Retina (tissue), 1 donor: ENCODE measurements at places on chromosomes 4 and X.
A peak's percentile ranks its signal among the peaks of the same experiment; 100 is the strongest.

DNA sequence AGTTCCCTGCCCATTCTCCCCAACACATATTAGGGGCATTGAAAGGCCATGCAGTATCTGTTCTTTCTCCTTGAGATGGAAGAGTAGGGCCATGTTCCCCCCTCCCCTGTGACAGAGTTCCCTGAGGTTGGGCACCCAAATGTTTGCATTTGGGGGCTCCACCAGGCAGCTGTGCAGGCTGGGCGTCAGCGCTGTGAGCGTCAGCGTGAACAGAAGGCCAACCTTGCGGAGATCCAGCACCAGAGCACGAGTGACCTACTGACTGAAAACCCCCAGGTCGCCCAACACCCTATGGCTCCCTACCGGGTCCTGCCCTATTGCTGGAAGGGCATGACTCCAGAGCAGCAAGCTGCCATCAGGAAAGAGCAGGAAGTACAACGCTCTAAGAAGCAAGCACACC is 3.9 kb downstream of the HSD17B10 start:
- no peak for DNase-seq

- DNase-seq: no peak
These were observed 177.4 kb upstream of the PPP1R2C start for GRCh38 chrX:42955349-42955748.

- no peak for DNase-seq
These were observed 5.2 kb downstream of the TKTL1 start for GRCh38 chrX:154300816-154301215.

- DNase-seq: peak; percentile 21
These were observed 329 bp downstream of the TBC1D14 start for GRCh38 chr4:6909970-6910339.

- DNase-seq: no peak
These were observed 117.4 kb downstream of the ATRX start for GRCh38 chrX:77668391-77669237.
